ENCODE measurements at places on chromosomes 11 and 22.
A peak's percentile ranks its signal among the peaks of the same experiment; 100 is the strongest.

DNA sequence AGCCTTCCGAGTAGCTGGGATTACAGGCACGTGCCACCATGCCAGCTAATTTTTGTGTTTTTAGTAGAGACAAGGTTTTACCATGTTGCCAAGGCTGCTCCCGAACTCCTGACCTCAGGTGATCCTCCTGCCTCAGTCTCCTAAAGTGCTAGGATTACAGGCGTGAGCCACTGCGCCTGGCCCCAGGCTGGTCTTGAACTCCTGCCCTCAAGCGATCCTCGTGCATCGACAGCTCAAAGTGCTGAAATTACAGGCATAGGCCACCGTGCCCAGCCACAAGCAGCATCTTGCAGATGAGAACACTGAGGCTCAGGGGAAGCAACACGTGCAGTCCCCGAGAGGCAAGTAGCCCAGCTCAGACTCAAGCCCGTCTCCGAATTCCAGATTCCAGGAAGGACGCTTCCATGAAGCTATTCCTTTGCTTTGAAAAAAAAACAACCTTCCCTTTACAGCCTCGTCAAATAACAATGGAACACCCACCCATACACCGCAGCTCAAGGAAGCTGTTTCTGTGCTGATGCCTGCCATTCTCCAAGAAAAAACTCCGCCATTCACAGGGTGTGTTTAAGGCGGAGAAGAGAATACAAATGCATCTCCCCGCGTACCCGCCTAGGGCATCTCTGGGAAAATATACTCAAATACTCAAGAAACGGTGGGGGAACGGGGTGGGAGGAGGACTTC lies 34.5 kb upstream of the PDGFB start:
- DNase-seq, result no peak

- peak; percentile 95 for DNase-seq
Observed at GRCh38 chr22:35629406-35630216, 12.5 kb upstream of the MB start.

GRCh38 chr11:2402106-2402505 lies 1.6 kb downstream of the TSSC4 start:
- no peak for DNase-seq

DNA sequence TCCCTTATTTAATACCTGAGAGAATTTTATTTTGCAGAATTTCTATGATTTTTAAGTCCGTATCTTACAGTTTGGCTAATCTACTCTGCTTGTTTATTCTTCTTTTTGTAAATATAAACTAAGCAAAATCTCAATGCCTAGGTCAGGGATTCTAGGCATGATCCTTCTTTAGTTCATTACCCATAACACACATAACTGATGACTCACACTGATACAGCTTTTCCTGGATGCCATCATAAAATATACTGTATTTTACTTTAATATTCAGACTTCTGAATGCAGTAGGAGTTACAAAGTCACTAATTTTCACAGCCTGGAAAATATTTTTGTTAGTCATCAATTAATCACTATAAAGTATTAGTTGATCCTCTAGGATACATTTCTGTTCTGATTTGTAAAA lies 898.2 kb upstream of the RAG2 start:
- DNase-seq, result no peak

DNA sequence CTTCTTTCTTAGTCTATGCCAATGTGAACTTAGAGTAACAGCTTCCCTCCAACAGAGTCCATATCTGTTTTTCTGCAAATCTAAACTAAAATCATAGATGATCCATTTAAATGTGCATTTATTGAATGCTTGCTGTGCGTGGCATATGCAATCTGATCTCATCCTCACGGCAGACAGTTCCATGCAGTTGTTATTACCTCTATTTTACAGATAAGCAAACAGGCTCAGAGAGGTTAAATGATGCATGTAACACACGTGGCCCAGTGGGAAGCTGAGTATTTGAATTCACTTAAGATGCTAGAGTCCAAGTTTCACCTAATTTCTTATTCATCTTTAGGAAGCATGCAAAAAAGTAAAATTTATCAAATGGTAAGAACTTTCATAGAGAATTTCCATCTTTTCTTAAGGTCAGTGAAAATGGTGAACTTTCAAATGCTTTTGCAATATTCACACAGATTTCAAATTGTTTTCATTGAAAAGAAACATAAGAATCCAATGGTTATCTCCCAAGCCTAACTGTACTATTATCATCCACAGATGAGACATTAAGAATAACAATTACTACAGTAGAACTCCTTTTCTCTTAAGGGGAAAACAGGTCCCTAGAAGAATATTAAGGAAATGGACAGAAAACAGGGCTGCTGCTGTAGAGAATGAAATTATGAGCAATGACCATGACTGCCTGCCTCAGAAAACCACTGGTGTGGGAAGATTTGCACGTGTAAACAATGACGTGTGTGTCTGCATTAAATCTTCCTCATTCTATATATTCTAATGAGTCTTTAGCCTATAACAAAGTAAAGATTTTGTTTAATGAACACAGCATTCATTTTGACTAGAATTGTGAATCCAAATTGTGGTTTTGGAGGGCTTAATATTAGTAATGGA lies 1171.3 kb downstream of the LRRC4C start:
- DNase-seq, result no peak
